Activated naive CD4-positive, alpha-beta T cell (primary cell): ENCODE measurements at places on chromosomes 1 and 21.

- no peak for DNase-seq
Observed at GRCh38 chr1:58746757-58747156, 37.1 kb downstream of the JUN start.

DNA sequence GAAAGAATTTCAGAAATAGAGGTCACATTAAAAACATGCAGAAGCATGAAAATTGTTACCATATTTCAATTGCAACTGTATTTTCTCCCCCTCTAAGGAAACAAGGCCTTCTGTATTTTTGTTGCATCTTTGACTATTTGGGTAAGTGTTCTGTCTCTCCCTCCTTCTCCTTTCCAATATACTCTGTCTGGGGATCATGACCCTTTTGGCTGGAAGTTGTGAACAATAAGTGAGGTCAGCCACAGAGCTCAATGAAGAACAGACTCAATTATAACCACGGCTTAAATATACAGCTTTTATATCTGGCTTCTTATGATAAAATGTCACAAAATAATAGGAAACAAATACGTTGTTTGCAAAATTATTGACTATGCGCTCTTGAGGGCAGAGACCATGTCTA, 47.1 kb downstream of the SPAG17 start:
- DNase-seq = no peak

DNA sequence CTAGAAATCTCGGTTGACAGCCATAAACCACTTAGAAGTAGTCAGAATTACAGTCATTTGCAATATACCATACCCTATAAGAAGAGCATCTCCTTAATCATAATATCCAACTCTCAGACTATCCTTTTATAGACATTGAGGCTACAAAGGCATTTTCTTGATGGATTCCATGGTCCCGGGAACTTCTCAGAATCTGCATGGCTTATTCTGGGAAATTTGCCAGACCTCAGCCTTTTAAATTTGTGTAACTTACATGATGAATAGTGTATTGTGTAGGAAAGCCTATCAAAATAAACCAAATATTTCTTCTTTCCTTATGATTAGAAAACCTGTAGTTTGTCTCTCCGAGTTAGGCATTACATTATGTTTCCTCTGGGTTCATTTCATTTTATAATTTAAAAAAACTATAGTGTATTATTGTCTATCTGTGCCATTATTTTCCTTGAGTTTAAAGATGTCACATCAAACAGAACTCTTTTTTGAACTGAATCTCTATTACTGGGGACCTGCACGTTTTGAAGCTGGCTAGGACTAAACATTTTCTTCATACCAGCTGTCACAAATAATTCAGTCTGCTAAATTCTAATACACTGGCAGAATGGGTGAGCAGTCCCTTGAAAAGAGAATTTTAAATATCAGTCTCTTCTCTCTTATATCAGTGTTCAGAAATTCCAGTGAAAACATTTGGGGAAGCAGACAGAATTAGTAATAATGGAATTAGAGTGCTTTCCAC, 102.9 kb downstream of the GABPA start:
- no peak for DNase-seq

DNA sequence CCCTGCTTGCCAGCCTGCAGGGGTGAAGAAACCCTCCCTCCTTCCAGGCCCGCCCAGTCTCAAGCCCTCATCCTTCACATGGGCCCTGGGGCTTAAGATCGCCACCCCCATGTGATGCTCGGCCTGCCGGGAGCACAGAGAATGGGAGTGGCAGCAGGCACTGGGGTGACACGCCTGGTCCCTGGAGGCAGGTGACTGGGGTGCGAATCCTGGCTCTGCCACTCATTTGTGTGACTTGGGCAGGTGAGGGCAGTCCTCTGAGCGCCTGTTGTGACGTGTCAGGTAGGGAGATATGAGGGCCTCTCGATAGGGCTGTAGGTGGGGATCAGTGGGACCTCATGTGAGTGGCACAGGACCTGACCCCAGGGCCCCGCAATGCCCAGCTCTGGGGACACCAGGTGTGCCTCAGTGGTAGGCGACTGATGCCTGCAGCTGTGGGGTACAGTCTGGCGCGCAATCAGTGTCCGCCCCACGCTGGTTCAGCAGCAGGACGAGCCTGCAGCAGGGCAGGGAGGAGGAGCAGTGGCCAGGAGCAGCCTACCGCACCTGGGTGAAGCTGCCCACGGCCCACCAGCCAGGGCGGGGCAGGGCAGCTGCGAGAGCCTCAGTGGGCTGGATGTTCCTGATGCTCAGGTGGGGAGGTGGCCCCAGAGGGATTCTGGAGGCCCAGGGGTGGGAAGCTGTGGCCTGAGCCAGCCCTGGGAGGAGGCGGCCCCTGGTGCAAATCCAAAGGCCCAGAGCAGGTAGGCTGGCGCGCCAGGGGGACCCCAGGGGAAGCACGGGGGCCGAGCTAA, 6.2 kb downstream of the SH2D5 start:
- DNase-seq = no peak

DNA sequence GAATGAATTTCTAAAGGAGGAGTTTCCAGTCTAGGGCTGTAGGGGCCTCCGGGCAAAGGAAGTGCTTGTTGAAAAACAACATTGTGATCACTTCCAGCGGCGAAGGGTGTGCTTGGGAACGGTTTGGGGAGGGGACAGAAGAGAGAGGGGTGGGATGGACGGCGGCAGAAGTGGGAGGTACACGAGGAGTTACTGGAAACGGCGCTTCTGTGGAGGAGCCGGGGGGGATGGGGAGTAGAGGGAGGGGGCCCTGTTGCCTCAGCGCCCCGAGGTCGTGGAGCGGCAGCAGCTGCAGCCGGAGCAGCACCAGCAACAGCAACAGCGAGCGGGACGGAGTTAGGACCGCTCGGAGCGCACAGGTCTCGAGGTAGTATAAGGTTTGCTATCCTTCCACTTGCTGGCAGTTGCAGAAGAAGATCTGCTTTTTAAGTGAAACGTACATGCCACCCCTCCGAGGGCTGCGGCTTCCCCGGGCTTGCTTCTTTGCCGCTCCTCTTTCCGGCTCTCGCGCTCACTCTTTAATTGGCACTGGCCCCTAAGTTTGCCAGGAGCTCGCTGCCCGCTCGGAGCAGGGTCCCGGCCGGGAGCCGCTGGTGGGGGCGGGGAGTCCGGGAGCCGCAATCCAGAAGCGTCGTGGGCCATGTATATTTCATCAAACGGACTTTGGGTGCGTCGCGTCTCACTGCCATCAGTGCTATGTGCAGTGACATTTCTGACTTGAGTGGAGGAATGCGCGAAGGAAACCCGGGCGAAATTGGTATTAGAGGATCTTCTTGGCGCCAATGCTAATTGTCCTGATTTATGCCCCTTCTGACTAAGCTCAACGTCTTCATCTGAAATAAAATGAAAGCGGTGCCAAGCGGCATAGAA, 771 bp upstream of the NTNG1 start:
- DNase-seq = no peak

GRCh38 chr1:28537457-28538199, 15.3 kb upstream of the TRNAU1AP start:
- DNase-seq = no peak

- DNase-seq = no peak
Observed at GRCh38 chr1:162854245-162854882, 6.6 kb downstream of the CCDC190 start.

DNA sequence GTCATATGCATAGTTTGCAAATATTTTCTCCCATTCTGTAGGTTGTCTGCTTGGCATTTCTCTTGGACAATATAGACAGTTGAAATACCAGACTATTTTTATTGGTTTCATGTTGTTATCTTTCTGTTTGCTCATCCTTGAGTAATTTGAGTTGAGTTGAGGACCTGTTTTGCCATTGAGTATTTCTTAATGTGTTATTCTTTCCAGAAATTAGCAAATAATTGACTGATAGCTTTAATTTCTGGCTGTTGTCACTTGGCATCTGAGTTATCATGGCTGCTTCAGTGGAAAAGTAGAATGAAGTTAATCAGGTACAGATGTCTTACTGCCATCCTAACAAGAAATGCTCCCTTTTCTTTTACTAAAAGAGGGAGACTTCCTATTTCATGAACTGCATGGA, 264.8 kb upstream of the DUSP10 start:
- no peak for DNase-seq

DNA sequence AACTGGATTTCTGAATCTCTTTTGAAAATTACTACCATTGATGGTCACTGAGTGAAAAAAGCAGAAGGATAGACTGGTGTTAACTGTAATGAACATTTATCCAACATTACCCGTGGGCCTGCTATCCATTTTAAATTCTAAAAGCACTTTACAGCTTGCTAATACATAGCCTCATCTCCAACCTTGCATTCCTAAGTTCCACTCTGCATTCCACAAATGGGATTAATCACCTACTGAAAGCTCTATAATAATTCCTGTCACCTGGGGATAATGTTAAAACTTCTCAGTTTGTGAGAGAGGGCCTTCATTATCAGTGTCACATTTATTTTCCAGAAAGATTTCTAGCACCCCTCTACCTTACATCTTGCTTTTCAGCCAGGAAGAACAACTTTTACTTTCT, 38.2 kb downstream of the PTPRC start:
- no peak for DNase-seq

- no peak for DNase-seq
Observed at GRCh38 chr1:106747232-106747631, 309.2 kb upstream of the PRMT6 start.

GRCh38 chr1:90509225-90510048, 207.7 kb downstream of the BARHL2 start:
- no peak for DNase-seq

- no peak for DNase-seq
Observed at GRCh38 chr1:25113086-25113485, 119.2 kb downstream of the SYF2 start.

DNA sequence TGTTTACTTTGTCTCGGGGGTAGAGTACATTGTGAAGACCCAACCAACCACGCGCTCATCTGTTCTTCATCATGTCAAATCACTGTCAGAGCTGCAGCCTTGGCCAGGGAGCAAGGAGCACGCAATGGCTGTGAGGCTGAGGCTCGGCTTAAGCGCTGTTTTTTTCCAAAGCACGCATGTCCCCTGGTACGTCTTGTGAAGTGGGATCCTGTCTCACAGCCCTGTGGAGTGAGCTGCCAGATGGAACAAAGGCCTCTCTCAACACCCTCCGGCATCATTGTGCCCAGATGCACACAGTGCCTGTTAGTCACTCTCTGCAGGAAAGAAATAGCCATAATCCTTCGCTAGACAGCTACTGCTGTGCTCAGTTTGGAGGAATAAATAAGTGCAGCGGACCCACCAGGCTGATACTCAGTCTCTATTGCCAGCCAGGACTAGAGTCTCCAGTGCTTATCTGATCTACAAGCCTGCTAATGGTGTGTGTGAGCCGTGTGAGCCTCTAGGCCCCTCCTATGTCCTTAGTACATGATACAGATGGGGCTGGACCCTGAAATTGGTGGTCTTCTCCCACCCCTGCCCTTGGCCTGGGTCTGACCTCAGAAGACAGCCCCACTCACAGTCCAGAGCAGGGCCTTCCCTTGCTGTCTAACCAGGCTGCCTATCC, 91.3 kb upstream of the COA6 start:
- no peak for DNase-seq

DNA sequence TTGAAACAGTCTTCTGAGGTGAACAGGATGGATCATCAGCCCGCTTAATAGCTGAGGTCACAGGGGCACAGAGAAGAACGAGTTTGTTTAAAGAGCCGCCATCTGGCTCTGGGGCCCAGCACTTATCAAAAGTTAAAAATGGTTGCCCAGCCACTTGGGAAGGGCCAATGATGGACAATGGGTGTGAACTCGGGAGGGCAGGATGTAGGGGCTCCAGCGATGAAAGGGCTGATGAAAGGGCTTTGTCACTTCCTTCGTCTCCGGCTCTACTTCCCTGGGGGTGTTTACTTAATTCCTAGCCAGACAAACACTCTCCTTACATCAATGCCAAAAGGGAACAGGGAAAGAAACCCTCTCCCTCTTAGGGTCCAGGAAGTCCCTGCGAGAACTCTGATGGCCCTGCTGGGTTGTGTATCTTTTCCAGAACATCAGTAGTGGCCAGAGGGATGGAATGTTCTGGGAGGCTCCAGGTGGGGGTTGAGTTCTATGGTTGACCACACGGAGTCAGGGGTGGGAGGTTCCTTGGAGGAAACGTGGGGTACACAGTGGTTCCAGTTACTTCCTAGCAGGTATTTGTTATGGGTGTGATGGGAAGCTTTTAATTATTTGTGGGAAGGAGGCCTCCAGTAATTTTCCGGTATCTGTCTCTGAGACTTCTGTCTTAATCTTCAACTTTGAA, 9.0 kb upstream of the ABCG1 start:
- no peak for DNase-seq

GRCh38 chr1:68270951-68271350, 38.6 kb upstream of the WLS start:
- DNase-seq = no peak

DNA sequence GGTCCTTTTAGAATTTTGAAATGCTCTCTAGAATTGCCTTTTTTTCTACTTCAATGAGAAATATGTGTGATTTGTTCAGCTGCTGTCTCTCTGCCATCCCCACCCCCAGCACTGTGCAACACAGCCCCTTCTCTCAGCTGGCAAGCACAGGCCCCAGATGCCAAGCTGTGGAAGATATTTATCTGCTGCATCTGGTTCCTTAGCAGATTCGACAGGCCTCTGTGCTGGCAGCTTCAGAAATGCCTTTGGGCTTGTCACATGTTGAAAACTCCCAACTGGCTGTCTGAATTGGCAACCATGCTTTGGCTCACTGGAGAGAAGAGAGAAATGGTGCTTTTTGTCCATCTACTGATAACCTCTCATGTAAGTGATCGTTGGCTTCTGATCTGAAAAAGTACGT, 206.7 kb upstream of the C1orf87 start:
- DNase-seq = no peak

DNA sequence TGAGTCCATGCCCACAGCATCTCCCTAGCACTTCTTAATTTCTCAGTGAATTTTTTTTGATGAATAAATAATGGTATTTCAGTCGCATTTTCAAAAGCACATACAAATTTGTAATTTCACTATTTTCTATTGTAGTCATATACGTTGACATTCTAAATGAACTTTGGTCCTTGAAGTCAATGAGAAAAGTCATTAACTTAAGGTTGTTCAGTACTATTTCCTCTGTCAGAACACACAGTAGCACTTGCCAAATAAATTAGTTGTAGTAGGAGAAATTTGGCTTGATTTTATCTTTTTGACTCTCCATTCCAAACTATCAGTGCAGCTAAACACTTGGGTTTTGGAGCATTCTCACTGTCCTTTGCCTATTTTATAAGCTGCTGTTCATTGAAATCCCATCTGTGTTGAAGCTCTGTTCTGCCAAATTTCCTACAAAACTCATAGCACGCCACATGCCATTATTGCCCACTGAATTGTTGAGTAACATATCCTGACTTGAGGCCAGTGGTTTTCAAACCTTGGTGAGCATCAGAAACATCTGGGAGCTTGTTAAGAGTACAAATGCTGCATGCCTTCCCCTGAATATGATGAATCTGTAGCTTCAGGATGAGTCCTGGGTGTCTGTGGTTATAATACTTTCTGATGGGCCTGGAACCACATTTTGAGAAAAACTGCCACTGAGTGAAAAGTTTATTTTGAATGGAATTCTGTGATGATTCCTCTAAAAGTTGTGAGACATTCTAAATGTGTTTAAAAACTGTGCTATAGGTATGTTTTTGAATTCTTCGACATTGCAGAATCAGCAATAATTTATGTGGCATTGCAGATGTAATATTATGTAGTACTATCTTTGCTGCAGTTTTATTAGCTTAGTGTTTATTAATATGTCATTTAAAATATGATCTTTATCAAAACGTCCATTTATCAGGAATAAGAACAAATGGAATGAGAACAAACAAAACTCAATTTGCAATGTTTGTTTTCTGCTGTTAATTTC, 78.9 kb downstream of the DNM3 start:
- no peak for DNase-seq

- no peak for DNase-seq
Observed at GRCh38 chr21:38433471-38433870, 64.8 kb downstream of the ERG start.

- no peak for DNase-seq
Observed at GRCh38 chr1:192592517-192592916, 16.9 kb downstream of the RGS1 start.

- no peak for DNase-seq
Observed at GRCh38 chr1:203133970-203134725, 6.6 kb downstream of the ADORA1 start.
